Neural progenitor cell (in vitro differentiated cells): ENCODE measurements at places on chromosomes 6 and 20. TPM values are rescaled to one million over a fixed set of nuclear protein-coding genes. Genes with fewer than 3 reads are reported as not detected.

Gene EDN1
- total RNA-seq, result 0.93 and 2.9 TPM in 2 replicates

Gene RAET1G
- total RNA-seq, result not detected in 2 replicates

DNA sequence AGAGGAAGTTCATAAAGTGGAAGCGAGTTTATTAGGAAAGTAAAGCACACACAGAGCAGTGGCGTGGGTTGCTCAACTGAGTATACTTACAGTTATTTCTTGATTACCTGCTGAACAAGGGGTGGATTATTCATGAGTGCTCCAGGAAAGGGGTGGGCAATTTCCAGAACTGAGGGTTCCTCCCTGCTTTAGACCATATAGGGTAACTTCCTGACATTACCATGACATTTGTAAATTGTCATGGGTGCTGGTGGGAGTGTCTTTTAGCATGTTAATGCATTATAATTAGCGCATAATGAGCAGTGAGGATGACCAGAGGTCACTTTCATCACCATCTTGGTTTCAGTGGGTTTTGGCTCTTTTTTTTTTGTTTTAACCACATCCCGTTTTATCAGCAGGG lies 29.8 kb downstream of the PDYN start:
- DNase-seq, result no peak
- no peaks in the 10 kb centered on the region for H3K36me3 ChIP-seq
- H3K27me3 ChIP-seq, result peaks cover 19% of the 10 kb centered on the region
- peaks cover 14% of the 10 kb centered on the region for H3K4me1 ChIP-seq
- H3K4me3 ChIP-seq, result no peak overlapping the region

DNA sequence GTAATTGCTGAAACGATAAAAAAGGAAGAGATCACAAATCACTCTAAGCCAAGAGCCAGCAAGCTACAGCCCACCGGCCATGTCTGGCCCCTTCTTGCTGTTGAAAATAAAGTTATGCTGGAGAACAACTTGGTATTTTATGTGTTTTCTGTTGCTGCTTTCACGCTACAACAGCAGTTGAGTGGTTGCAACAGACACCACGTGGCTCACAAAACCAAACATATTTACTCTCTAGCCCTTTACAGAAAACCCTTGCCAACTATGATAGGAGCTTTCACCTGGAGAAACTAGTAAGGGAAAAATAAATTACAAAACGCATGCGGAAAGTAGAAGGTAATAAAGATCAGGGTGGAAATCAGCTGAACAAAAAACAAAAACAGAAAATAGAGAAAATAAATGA lies 41.1 kb upstream of the SLCO4A1 start:
- no peak overlapping the region for H3K27ac ChIP-seq
- DNase-seq, result no peak
- peaks cover 2% of the 10 kb centered on the region for H3K27me3 ChIP-seq
- no peaks in the 10 kb centered on the region for H3K4me1 ChIP-seq

GRCh38 chr20:56575961-56576360 lies 42.9 kb downstream of the FAM209B start:
- peaks cover 5% of the 10 kb centered on the region for H3K4me1 ChIP-seq
- no peak overlapping the region for H3K27ac ChIP-seq
- DNase-seq, result no peak
- H3K36me3 ChIP-seq, result no peaks in the 10 kb centered on the region
- no peak overlapping the region for H3K4me3 ChIP-seq
- H3K27me3 ChIP-seq, result no peaks in the 10 kb centered on the region

Gene NTSR1
- 0.12 and 0.26 TPM in 2 replicates for total RNA-seq

Gene TRIM40
- total RNA-seq, result not detected in 2 replicates

Gene COL9A3
- 10.5 and 34.8 TPM in 2 replicates for total RNA-seq

Gene CD40
- 11.0 and 14.0 TPM in 2 replicates for total RNA-seq

DNA sequence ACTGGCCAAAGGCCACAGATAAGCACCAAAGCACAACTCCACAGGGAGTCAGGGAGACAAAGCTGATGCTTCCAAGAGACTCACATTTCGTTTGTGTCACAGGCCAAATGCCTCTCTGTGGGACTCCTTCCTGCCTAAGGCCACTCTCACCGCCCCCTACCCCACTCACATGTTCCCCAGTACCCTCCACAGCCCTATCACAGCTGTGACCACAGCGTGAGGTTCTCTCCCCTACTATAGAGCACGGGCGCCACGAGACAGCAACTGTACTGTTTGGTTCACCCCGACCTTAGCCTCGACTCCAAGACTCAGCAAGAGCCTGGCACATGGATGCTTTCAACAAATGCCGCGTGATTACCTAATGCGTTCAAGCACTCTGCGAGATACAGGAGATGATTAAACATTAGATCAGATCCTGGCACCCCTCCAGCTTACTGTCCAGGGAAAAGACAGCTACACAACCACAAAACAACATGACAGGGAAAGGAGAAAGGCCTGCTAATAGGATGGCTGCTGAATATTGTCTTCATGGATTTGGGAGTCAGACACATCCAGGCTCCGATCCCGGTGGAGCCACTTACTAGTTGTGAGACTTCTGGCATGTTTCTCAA lies 105.5 kb downstream of the AGPAT4 start:
- H3K4me3 ChIP-seq, result no peak overlapping the region
- DNase-seq, result peak; percentile 75
- no peaks in the 10 kb centered on the region for H3K36me3 ChIP-seq
- H3K27ac ChIP-seq, result peak overlapping the region; percentile 40
- H3K27me3 ChIP-seq, result no peaks in the 10 kb centered on the region

- H3K27me3 ChIP-seq, result no peaks in the 10 kb centered on the region
- H3K27ac ChIP-seq, result no peak overlapping the region
- H3K36me3 ChIP-seq, result no peaks in the 10 kb centered on the region
- H3K4me1 ChIP-seq, result no peaks in the 10 kb centered on the region
- no peak overlapping the region for H3K4me3 ChIP-seq
Measured at GRCh38 chr6:9984607-9985006, 430.3 kb downstream of the TFAP2A start.
